H1 (cell line): ENCODE measurements at places on chromosomes 5 and 9. TPM values are rescaled to one million over a fixed set of nuclear protein-coding genes. Genes with fewer than 3 reads are reported as not detected.

Gene IL4
- not detected in 2 replicates for total RNA-seq

DNA sequence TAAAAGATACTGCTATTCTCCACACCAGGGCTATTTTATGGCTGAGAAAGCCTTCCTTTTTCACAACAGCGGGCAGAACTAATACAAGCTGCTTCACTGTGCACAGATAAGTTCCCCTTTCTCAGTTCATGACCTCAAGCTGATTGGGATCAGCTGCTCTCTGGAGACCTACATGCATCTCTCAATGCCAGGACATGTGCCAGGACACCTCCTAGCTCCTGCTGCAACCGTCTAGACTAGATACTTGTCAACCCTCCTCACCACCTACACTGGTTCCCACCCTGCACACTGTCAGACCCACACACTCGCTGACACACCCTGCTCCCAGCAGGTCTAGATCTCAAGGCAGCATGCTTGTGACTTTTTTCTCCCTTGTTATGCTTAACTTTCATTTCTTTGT, 39.8 kb downstream of the STARD4 start:
- no peak overlapping the region for H3K27ac ChIP-seq
- H3K36me3 ChIP-seq = no peaks in the 10 kb centered on the region
- no peaks in the 10 kb centered on the region for H3K4me1 ChIP-seq
- no peaks in the 10 kb centered on the region for H3K27me3 ChIP-seq

DNA sequence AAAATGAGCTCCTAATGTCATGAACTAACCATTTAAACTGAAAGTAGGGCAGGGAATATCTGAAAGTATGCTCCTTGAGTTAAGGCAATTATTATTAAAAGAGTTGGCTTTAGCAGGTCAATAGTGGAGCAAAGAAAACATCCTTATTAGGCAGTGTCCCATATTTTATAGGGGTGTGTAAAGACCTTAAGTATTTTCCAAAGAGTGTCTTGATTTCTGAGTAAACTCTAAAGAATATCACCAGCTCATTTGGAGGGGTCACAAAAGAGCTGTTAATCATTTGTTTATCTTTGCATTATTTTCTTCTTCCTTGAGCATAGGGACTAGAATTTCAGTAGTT, 109.3 kb downstream of the MUSK start:
- DNase-seq = no peak
- H3K4me3 ChIP-seq = no peak overlapping the region
- no peak overlapping the region for H3K27ac ChIP-seq
- no peaks in the 10 kb centered on the region for H3K27me3 ChIP-seq

DNA sequence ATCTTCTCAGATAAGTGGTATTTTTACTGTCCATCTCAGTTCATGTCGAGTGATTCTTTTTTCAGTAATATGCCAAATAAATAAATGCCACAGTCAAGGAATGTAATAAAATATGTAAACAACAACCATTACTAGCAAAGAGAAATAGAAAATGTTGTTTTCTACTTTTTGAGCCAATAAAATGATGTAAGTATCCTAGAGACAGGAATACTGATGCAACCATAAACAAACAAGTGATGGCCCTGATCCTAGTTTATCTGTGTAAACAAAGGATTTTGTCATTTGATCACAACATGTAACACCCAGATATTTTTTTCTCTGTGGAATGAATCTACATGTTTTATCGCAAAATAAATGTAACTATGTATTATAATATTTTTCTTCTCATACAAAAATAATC, 1852.8 kb downstream of the EFNA5 start:
- H3K36me3 ChIP-seq = no peaks in the 10 kb centered on the region
- no peak overlapping the region for H3K27ac ChIP-seq
- no peaks in the 10 kb centered on the region for H3K4me1 ChIP-seq
- no peaks in the 10 kb centered on the region for H3K27me3 ChIP-seq
- no peak overlapping the region for H3K4me3 ChIP-seq
- DNase-seq = no peak

Gene EQTN
- total RNA-seq = 0.52 TPM in 1 of 2 replicates, not detected in the other

GRCh38 chr9:69818750-69819345, 1.8 kb upstream of the CFAP95 start:
- no peak overlapping the region for H3K27ac ChIP-seq
- no peaks in the 10 kb centered on the region for H3K36me3 ChIP-seq
- H3K4me3 ChIP-seq = no peak overlapping the region
- peaks cover 17% of the 10 kb centered on the region for H3K4me1 ChIP-seq

DNA sequence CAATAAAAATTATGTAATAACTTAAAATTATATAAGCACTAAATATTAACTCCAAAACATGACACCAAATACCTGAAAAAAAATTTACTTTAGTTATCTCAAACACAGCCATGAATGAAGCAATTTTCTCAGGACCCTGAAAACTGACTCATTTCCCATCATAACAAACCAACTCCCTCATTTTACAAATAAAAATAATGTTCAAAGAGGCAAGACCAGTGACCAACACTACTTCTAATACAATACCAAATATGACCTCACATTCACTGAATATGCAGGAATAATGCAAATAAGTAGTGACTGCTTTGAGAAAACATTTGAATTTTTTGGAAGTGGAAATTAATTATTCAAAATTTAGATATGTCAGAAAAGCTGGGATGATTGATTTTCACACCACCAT, 21.6 kb downstream of the FBLL1 start:
- no peak for DNase-seq
- no peaks in the 10 kb centered on the region for H3K27me3 ChIP-seq
- peaks cover 8% of the 10 kb centered on the region; the same call in 1 of the 2 replicates for H3K36me3 ChIP-seq
- H3K27ac ChIP-seq = no peak overlapping the region
- H3K4me1 ChIP-seq = no peaks in the 10 kb centered on the region

Gene FGF1
- total RNA-seq = 0.11 and 0.50 TPM in 2 replicates

Gene CCNI2
- total RNA-seq = 1.4 TPM in 2 replicates

- no peaks in the 10 kb centered on the region for H3K36me3 ChIP-seq
- H3K27me3 ChIP-seq = no peaks in the 10 kb centered on the region
- H3K27ac ChIP-seq = no peak overlapping the region
Measured at GRCh38 chr5:166369807-166370206, 1921.6 kb upstream of the WWC1 start.

Gene LCP2
- total RNA-seq = 0.26 and 0.42 TPM in 2 replicates

Gene SNCAIP
- 9.0 and 10.5 TPM in 2 replicates for total RNA-seq

DNA sequence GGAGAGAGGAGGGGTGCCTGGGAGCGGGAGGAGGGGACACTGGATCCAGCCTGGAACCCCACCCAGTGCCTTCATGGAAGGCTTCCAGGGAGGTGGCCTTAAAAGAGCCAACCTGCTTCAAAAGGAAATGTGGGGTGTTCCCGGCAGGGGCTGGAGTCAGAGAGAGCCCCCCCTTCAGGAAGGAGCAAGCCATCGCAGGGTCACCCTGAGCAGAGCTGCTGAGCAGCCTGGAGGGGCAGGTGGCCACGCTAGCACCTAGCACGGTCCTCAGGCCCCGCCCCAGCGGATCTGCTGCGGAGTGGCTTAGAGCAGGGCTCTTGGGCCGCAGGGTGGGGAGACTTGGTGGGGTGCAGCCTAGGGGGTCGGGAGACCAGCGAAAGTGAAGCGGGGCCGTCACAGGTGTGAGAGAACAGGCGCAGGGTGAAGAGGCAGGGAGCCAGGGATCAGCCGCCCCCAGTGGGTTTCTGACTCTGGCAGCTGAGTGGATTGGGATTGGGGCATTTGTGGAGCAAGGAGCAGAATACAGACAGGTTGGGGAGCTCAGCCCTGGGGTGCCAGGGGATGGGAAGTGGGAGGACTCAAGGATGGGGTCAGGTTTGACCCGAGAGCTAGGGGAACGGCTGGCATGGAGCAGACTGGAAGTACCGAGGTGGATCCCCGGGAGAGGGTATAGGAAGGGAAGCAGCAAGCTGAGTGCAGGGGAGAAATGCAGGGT, 1.5 kb downstream of the LCN2 start:
- no peaks in the 10 kb centered on the region for H3K4me1 ChIP-seq
- no peak overlapping the region for H3K4me3 ChIP-seq
- no peaks in the 10 kb centered on the region for H3K27me3 ChIP-seq
- H3K36me3 ChIP-seq = no peaks in the 10 kb centered on the region
- H3K27ac ChIP-seq = no peak overlapping the region

Gene TRPM3
- 9.7 and 10.9 TPM in 2 replicates for total RNA-seq

DNA sequence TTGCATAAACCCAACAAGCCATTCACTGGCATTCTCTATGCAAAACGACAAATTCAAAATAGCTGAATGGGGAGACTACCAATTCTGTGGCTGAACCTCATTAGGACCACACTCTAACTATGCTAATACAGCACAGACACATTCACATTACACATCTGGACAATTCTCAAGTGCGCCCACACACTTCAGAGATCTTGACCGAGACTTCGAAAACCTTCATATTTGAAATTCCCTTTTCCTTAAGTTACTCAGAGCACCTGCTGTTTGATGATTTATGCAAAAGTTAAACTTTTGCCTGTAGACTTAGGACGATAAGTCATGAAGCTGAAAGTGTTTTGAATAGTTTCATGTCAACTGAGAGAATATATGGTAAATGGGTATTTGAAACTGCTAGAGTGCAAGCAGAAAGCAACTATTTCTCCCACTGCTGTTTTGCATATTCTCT, 111.9 kb downstream of the FBN2 start:
- no peaks in the 10 kb centered on the region for H3K4me1 ChIP-seq
- H3K36me3 ChIP-seq = no peaks in the 10 kb centered on the region
- no peaks in the 10 kb centered on the region for H3K27me3 ChIP-seq

GRCh38 chr5:95221234-95221633, 63.7 kb downstream of the MCTP1 start:
- H3K4me1 ChIP-seq = no peaks in the 10 kb centered on the region
- no peaks in the 10 kb centered on the region for H3K27me3 ChIP-seq
- no peak for DNase-seq
- no peaks in the 10 kb centered on the region for H3K36me3 ChIP-seq

- no peaks in the 10 kb centered on the region for H3K36me3 ChIP-seq
- H3K4me3 ChIP-seq = no peak overlapping the region
- no peak for DNase-seq
- H3K4me1 ChIP-seq = no peaks in the 10 kb centered on the region
- H3K27me3 ChIP-seq = no peaks in the 10 kb centered on the region
- no peak overlapping the region for H3K27ac ChIP-seq
Measured at GRCh38 chr5:51521583-51521982, 138.3 kb downstream of the ISL1 start.

Gene TMEM215
- 0.36 and 0.67 TPM in 2 replicates for total RNA-seq
